ENCODE measurements at places on chromosomes 4 and X. TPM values are rescaled to one million over a fixed set of nuclear protein-coding genes. Genes with fewer than 3 reads are reported as not detected.

DNA sequence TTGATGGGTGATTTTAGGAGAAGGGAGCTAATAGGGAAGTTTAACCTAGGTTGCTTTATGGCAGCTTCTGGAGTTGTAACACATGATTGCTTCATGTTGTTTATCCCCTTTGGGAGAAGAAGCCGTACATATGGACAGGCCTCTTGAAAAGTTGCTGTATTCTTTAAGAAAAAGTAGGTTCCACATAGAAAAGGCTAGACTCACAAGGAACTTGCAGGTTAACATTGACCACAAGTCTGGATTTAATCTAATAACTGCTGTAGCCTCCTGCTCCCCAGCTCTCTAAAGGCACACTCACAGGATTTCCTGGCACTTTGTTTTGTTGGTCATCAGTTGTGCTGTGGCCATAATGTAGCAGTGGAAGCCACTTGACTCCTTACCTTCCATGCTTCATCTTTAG, 19.7 kb downstream of the FNIP2 start:
- H3K27me3 ChIP-seq, result no peaks in the 10 kb centered on the region
- peaks cover 28% of the 10 kb centered on the region for H3K4me1 ChIP-seq
- no peak overlapping the region for H3K4me3 ChIP-seq
- no peak overlapping the region for H3K27ac ChIP-seq
- DNase-seq, result no peak
- H3K36me3 ChIP-seq, result no peaks in the 10 kb centered on the region

DNA sequence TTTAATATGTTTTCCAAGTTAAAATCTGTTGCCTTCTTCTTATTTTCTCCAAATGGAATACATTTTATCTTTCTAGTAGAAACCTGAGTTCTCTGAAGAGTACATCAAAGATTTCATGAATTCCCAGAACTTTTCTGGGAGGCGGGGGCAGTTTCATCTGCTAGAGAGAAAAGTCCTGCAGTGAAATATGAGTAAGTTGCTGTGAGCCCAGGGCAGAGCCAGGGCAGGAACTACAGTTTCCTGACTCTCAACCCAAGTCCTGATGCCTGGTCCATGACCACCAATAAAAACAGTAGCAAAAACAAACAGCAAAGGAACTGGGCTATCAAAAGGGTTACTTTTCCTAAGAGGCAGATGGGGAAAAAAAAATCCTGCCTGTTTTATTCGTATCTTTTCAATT, 239.4 kb upstream of the CTSO start:
- no peaks in the 10 kb centered on the region for H3K36me3 ChIP-seq
- H3K27me3 ChIP-seq, result no peaks in the 10 kb centered on the region
- H3K27ac ChIP-seq, result no peak overlapping the region
- H3K4me3 ChIP-seq, result no peak overlapping the region

GRCh38 chrX:149504226-149504914, 736 bp downstream of the IDS start:
- H3K27me3 ChIP-seq, result no peaks in the 10 kb centered on the region
- H3K4me1 ChIP-seq, result peaks cover 6% of the 10 kb centered on the region
- peak; percentile 29 for DNase-seq
- H3K27ac ChIP-seq, result peak overlapping the region; percentile 77
- H3K36me3 ChIP-seq, result peaks cover 23% of the 10 kb centered on the region

- H3K27me3 ChIP-seq, result no peaks in the 10 kb centered on the region
- no peaks in the 10 kb centered on the region for H3K4me1 ChIP-seq
- no peak overlapping the region for H3K27ac ChIP-seq
- no peaks in the 10 kb centered on the region for H3K36me3 ChIP-seq
- DNase-seq, result no peak
Observed at GRCh38 chr4:154984148-154984547, 203.1 kb downstream of the RBM46 start.

F8A3 gene
- polyA plus RNA-seq, result 4.4 TPM

HPSE gene
- 2.3 TPM for polyA plus RNA-seq

TAF7L gene
- 0.18 TPM for polyA plus RNA-seq

All from large intestine (tissue), 12 donors.